A549 treated with ZK216348 at 1 μM for 4 hours (cell line): ENCODE measurements at places on chromosomes 16 and 17. TPM values are rescaled to one million over a fixed set of nuclear protein-coding genes. Genes with fewer than 3 reads are reported as not detected.

Gene ZNF785
- total RNA-seq: not detected in 5 replicates

Gene TENT4B
- total RNA-seq: 8.6 to 15.3 TPM (median 11.1 TPM) in 5 replicates

Gene HS3ST3B1
- 0.52 to 0.73 TPM (median 0.68 TPM) in 5 replicates for total RNA-seq

Gene PDPK1
- 22.0 to 25.6 TPM (median 22.4 TPM) in 5 replicates for total RNA-seq

Gene TEKT1
- total RNA-seq: 0.12 to 0.21 TPM in 2 of 5 replicates, not detected in the others

Gene DNAAF8
- total RNA-seq: 1.2 to 2.1 TPM (median 1.4 TPM) in 5 replicates

Gene SEPTIN1
- total RNA-seq: 1.9 to 2.3 TPM (median 2.2 TPM) in 5 replicates

Gene GSDMA
- not detected in 5 replicates for total RNA-seq

Gene PTX4
- 0.14 TPM in 1 of 5 replicates, not detected in the others for total RNA-seq

Gene KRT15
- total RNA-seq: 3.1 to 5.1 TPM (median 4.0 TPM) in 5 replicates

Gene KRT32
- total RNA-seq: not detected in 5 replicates

Gene WFDC1
- not detected in 5 replicates for total RNA-seq

Gene IRX3
- total RNA-seq: 3.8 to 5.6 TPM (median 5.1 TPM) in 5 replicates

Gene SECTM1
- 1.4 to 4.2 TPM (median 1.8 TPM) in 5 replicates for total RNA-seq

Gene KRTAP2-3
- not detected in 5 replicates for total RNA-seq

Gene SLC16A6
- total RNA-seq: 0.25 to 0.63 TPM (median 0.43 TPM) in 5 replicates

Gene TBX2
- 3.5 to 7.0 TPM (median 6.9 TPM) in 5 replicates for total RNA-seq

Gene KRT23
- total RNA-seq: 0.08 to 0.31 TPM (median 0.18 TPM) in 3 of 5 replicates, not detected in the others
